ENCODE measurements at places on chromosomes 5 and 9. TPM values are rescaled to one million over a fixed set of nuclear protein-coding genes. Genes with fewer than 3 reads are reported as not detected.

Gene TARS1
- total RNA-seq, result 258 TPM

GRCh38 chr9:128022886-128023285 lies 42.1 kb upstream of the EEIG1 start:
- DNase-seq, result no peak

Gene FAM78A
- total RNA-seq, result 0.59 TPM

Gene RPL12
- total RNA-seq, result 951 TPM

GRCh38 chr5:110239786-110240185 lies 486.7 kb downstream of the TMEM232 start:
- no peak for DNase-seq

- no peak for DNase-seq
Observed at GRCh38 chr5:121138495-121138907, 674.4 kb downstream of the PRR16 start.

GRCh38 chr9:81380504-81381359 lies 308.6 kb downstream of the TLE1 start:
- no peak for DNase-seq

GRCh38 chr5:114782869-114783268 lies 386.8 kb downstream of the TRIM36 start:
- no peak for DNase-seq

GRCh38 chr5:116613445-116613844 lies 38.8 kb upstream of the SEMA6A start:
- no peak for DNase-seq

- no peak for DNase-seq
Observed at GRCh38 chr5:89036166-89036565, 153.2 kb upstream of the MEF2C start.

DNA sequence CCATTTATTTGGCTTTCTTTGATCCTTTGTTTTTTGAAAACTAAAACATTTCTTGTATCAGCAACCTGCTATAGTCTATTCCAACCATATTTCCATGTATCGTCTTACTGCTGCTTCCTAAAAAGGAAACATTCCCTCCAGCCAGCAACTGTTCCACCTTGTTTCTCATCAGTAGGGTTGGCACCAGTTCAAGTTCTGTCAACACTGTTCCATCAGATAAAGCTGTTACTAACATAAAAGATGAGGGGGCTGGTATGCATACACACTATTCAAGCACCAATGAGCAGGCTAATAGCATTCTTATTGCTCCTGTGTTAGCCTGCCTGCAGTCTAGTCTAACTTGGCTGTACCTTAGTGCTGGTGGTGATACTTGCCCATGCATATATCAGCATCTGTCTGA lies 178.3 kb downstream of the CWC27 start:
- no peak for DNase-seq

- no peak for DNase-seq
Observed at GRCh38 chr5:103498211-103498610, 64.4 kb downstream of the NUDT12 start.

DNA sequence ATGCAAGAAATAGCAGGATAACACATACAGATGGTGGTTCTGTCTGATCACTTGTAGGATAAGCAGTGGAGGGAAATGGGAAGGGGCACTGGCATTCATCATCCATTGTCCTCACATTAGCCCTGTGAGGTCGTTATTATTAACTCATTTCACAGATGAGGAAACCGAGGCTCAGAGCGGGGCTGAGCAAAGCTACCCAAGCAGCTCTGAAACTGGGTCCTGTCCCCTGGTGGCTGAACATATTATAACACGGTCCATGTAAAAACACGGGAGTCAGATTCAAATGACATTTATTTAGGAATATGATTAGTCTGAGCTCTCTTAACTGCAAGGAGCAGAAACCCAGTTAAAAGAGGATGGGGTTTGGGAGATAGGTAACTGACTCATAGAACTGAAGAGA lies 43.1 kb downstream of the HRH2 start:
- DNase-seq, result peak; percentile 10

GRCh38 chr9:96006296-96006879 lies 130.9 kb downstream of the ERCC6L2 start:
- DNase-seq, result no peak

DNA sequence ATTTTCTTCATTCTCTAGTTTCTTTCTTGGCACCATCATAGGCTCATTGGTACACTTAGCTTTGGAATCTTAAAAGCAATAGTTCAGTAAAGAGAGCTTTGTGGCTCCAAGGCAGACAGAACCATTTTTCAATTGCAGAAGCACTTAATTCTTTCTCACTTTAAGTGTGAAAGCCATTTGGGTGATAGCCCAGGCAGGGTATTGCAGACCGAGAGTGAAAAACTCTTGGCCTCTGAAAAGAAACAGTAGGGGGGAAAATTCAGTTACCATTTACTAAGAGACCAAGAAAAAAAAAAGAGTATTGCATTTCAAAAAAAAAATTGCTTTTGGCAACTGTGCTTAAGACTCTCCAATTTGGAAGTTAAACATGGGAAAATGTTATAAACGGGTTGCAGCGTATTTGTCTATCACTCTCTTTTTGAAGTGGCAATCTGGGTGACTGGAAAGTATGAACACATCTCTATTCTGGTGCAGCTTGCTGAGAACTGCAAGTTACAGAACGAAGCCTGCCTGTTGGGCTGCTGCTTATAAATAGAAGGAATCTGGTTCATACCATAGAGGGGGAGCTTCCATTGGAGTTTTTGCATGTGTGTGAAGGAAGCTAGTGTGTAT lies 170.5 kb downstream of the TLE4 start:
- DNase-seq, result no peak

Gene STPG3
- 0.26 TPM for total RNA-seq

DNA sequence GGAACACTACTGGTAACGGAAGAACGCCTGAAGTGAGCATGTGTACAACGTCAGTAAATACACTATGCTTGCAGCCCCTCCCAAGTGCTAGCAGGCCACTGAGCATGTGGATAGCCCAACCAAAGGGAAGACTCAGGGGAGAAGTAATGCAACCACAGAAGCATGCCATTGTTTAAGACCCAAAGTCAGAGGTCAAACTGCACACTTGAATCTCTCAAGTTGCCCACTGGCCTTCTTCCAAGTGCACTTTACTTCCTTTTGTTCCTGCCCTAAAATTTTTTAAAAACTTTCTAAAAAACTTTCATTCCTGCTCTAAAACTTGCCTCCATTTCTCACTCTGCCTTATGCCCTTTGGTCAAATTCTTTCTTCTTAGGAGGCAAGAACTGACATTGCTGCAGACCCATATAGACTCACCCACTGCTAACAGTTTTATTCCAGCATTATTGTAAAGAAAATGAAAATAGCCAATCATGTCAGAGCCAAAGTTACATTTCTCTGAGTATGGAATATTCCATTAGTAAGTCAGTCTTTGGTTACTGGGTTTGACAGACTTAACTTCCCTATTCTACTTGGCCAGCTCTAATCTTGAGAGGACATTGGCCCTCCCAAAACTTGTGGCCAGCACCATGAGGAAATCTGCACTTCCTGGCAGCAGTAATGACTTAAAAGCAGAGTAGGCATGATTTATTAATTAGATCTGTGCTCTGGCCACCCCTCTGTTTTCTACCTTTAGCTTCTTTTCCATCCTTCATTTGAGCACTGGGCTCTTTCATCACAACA lies 76.9 kb downstream of the TSSK1B start:
- no peak for DNase-seq

GRCh38 chr9:125146247-125146646 lies 2.9 kb upstream of the SCAI start:
- DNase-seq, result no peak

GRCh38 chr5:172700365-172701290 lies 59.6 kb downstream of the NEURL1B start:
- DNase-seq, result no peak

GRCh38 chr5:100469767-100470166 lies 65.4 kb upstream of the FAM174A start:
- DNase-seq, result no peak

Gene ANKRD31
- total RNA-seq, result not detected
